Esophagus squamous epithelium (tissue), 5 donors: ENCODE measurements at places on chromosomes 2 and 18.

GRCh38 chr2:85536479-85536878 lies 2.5 kb upstream of the MAT2A start:
- peak overlapping the region; percentile 96 for H3K27ac ChIP-seq
- H3K27me3 ChIP-seq = no peaks in the 10 kb centered on the region
- H3K4me3 ChIP-seq = no peak overlapping the region
- no peak for DNase-seq
- H3K4me1 ChIP-seq = peaks cover 17% of the 10 kb centered on the region

DNA sequence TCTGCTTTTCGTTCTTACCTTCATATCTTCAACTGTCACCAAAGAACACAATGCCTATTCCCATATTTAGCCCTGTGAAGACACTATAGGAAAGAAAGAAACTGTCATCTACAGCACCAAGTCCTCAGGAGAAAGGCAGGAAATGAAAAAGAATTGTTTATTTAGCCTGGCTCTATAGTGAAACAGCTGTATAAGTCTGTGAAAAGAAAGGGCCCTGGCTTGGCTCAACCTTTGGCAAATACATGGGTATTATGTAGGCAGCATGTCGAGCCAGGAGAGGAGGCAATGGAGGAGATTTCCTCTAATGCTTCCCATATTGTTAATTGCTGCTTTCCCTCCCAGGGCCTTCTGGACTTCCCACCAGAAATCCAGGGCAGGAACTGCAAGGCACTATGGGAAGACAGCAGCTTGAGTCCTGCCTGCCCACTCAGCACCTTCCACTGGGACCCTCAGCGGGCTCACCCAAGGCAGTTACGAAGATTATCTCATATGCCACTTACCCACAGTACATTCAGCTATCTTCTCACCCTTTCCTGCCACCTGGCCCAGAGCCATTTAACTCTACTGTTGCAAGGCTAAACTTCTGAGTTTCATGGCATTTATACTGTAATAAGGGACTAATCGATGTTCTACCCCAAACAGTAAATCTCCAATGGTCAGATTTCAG lies 30.1 kb downstream of the SLC8A1 start:
- no peaks in the 10 kb centered on the region for H3K27me3 ChIP-seq
- DNase-seq = no peak
- H3K36me3 ChIP-seq = no peaks in the 10 kb centered on the region
- H3K4me1 ChIP-seq = no peaks in the 10 kb centered on the region

DNA sequence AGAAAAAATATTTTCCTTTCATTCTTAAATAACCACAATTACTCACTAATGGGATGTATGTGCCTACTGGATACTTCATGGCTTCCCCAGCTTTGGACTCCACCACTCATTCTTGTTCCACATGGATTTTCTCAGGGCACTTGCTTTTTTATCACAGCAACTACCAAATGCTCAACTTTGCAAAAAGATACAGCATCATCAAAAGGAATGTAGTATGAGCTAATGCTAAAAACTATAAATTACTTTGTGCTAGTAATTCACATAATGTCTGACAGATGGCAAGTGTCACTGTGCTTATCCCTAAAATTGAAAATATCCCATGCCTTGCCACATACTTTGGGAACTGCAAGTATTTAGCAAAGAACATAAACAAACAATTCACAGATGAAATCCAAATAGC lies 130.4 kb upstream of the ZFP36L2 start:
- no peaks in the 10 kb centered on the region for H3K27me3 ChIP-seq
- H3K36me3 ChIP-seq = no peaks in the 10 kb centered on the region
- H3K27ac ChIP-seq = peak overlapping the region; percentile 55
- no peak for DNase-seq
- no peak overlapping the region for H3K4me3 ChIP-seq
- H3K4me1 ChIP-seq = no peaks in the 10 kb centered on the region

DNA sequence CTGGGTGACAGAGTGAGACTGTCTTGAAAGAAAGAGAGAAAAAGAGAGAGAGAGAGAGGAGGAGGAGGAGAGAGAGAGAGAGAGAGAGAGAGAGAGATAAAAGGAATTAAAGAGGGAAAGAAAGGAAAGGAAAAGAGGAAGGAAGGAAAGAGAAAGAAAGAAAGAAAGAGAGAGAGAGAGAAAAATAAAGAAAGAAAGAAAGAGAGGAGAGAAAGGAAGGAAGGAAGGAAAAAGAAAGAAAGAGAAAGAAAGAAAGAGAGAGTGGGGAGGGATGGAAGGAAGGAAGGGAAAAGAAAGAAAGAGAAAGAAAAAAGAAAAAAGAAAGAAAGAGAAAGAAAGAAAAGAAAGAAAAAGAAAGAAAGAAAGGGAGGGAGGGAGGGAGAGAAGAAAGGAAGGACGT lies 29.8 kb downstream of the MOGAT1 start:
- no peak overlapping the region for H3K27ac ChIP-seq
- H3K27me3 ChIP-seq = no peaks in the 10 kb centered on the region
- H3K4me3 ChIP-seq = no peak overlapping the region
- no peaks in the 10 kb centered on the region for H3K4me1 ChIP-seq
- DNase-seq = no peak

- peaks cover 15% of the 10 kb centered on the region for H3K4me1 ChIP-seq
- H3K4me3 ChIP-seq = no peak overlapping the region
- no peaks in the 10 kb centered on the region for H3K36me3 ChIP-seq
- no peaks in the 10 kb centered on the region for H3K27me3 ChIP-seq
- no peak for DNase-seq
- H3K27ac ChIP-seq = no peak overlapping the region
Observed at GRCh38 chr2:152617456-152618192, 99.6 kb downstream of the PRPF40A start.
